Epithelial cell of prostate (primary cell): ENCODE measurements at places on chromosomes 7 and 10.
A peak's percentile ranks its signal among the peaks of the same experiment; 100 is the strongest.

DNA sequence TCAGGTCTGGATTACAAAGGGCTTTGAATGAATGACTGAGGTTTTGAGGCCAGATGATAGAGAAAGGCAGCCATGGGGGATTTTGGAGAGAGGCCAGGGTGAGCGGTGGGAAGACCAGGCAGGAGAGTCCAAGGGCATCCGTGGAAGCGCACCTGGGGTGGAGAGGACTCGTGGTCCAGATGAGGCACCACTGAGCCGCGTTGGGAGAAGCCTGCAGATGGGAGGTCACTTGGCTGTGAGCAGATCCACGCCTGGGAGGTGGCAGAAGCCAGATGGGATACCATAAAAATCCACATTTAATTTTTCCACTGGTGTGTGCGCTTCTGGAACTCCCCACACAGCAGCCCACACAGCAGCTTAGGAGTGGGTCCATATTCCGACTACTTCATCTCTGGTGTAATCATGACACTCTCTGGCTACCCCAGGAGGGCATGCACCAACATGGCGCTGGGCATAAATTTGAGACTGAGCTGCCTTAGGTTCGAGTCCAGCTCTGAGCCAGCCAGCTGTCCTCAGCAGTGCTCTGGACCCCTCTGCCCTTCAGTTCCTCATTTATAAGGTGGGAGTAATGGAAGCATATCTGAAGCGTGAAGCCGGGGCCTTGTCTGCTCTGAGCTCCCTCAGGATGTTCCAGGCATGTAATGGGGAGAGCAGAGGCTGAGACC is 90.2 kb upstream of the FAM20C start:
- no peak for DNase-seq

GRCh38 chr10:34699904-34700517 is 115.1 kb downstream of the PARD3 start:
- DNase-seq = no peak

- DNase-seq = no peak
These were observed 994 bp downstream of the SLC25A28 start for GRCh38 chr10:99619090-99619800.

DNA sequence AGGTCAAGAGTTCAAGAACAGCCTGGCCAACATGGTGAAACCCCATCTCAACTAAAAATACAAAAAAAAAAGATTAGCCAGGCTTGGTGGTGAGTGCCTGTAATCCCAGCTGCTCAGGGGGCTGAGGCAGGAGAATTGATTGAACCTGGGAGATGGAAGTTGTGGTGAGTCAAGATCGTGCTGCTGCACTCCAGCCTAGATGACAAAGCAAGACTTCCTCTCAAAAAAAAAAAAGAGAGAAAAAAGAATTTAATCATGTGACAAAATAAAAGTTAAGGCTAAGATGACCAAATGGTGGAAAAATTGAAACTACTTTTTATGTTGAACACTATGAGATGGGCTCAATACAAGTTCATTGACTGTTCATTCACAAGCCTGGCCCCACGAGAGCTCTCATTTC is 141.1 kb upstream of the WDR11 start:
- DNase-seq = no peak

GRCh38 chr7:50411332-50411731 is 38.8 kb downstream of the FIGNL1 start:
- no peak for DNase-seq

DNA sequence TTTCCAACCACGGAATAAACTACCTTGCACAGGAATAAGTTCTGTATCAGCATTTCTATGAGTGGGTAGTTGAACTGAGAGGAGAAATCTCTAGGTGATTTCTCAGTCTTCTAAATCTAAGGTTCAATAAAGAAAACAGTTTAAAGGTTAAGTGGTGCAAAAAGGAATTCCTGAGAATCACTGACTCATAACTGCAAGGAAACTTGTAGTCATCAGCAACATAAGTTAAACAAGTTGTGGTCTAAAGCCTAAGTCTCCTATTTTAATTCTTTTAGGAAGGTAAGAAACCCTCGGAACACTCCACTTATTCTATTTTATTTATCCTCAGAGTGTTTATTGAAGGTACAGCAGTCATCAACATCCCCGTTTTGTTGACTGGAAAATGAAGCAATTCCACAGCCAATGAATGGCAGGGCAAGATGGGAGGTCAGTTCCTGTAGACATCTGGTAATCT is 92.4 kb upstream of the PIK3CG start:
- DNase-seq = no peak

DNA sequence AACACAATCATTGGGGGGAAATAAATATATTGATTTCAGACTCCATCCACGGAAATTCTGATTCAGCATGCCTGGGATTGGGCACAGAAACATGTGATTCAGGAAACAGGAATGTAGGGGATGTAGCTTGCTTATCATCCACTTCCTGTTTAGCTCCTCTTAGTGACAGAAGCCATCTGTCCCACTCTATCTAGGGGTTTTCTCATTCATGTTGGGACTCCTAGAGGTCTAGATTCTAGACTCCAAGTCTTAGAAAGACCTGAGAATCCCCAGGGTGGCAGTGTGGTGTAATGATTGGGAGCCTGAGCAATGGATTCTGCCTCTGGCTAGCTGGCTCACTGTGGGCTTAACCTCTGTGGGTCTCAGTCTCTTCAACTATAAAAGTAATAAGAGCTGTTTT is 67.9 kb downstream of the CDK1 start:
- DNase-seq = no peak

DNA sequence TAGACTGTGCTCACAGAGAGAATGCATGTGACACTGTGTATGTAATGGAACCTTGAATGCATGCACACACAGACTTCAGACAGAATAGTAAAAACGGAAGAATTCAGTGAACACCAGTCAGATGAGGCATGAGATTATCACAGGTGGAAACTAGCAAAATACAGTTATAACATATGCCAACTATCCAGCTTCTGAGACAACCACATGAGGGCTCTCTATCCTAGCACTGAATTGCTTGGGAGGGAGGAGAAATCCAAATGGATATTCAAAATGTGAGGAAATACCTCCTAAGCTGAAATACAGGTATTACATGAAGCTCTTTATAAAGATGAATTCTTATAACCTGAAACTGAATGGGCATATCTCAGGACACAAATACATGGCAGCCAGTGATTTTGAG is 30.6 kb downstream of the GARS1 start:
- DNase-seq = no peak

- DNase-seq = no peak
These were observed 132.5 kb upstream of the UNC5B start for GRCh38 chr10:71079761-71080380.

DNA sequence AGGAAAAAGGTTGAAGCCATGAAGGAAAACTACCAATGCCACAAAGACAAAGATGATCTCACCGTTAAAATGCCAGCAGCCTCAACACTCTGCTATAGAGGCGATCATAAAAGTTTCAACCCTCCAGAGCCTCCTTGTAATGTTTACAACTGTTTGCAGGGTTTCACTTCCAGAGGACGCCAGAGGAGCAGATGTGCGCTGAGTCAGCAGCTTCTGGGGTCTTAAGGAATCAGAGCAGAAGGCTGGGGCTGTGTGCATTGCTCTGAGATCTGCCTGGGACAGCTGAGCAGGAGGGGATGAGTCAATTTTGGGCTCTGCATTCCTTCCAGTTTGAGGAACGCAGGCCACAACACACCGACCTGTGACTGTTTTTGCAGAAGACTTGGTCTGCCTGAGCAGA is 98.3 kb downstream of the TMEM130 start:
- no peak for DNase-seq

GRCh38 chr10:22631185-22631584 is 83.2 kb downstream of the PIP4K2A start:
- no peak for DNase-seq

DNA sequence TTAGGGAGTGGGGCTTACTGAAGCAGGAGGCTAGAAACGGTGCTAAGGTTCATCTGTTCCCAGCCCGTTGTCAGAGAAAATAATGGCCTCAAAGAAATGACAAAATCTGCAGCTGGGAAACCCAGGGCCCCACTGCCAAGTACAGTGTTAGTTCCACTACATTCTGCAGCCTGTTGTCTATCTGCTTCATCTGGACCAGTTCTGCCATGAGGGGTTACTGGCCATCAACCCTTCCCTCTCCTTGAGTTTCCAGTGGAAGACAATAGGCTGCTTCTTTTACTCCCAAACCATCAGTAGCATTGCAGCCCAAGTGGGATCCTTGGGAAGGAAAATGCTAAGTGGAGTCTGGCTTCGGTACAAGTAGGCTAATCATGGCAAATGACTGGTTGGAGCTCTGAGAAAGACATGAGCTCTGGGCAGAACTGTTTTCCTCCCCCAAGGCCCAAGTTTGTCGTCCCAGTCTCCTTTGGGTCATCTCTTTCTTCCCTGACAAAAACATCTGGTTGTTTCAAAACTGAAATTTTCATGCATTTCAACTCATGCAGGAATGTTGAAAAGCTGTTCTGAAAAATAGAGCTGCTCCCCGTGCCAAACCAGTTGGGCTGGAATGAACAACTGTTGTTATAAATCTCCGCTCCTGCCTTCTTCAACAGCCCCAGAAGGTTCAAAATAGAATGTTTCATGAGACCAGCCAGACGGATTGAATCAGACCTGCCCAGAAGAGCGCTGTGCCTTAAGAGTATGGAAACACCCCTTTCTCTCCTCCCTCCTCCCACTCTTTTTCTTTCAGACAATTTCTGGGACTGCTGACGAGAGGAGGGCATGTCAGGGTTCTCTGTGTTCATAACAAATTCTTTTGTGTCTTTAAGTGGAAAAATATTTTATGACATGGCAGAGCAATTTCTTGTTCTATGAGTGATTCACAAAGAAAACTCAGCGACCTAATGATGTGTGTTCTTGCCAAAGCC is 116.6 kb downstream of the RAB18 start:
- DNase-seq = no peak

DNA sequence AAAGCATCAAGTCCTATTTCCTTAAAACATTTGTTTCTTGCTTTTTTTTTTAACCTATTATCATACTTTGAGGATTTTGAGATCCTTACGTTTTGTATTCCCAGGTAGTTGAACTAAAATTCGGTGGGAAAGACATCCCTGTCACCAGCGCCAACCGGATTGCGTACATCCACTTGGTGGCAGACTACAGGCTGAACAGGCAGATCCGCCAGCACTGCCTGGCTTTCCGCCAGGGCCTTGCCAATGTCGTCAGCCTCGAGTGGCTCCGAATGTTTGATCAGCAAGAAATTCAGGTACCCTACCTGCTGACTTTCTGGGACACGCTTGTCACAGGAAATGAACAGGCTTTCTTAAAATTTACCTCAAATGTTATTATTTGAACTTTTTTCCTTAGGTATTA is 83.0 kb upstream of the DNAJB6 start:
- no peak for DNase-seq

- DNase-seq = no peak
These were observed 78.4 kb downstream of the SLC16A9 start for GRCh38 chr10:59631237-59631636.

GRCh38 chr10:70418229-70418628 is 14.3 kb downstream of the EIF4EBP2 start:
- no peak for DNase-seq

GRCh38 chr7:125651823-125652528 is 722.4 kb upstream of the POT1 start:
- DNase-seq = no peak

DNA sequence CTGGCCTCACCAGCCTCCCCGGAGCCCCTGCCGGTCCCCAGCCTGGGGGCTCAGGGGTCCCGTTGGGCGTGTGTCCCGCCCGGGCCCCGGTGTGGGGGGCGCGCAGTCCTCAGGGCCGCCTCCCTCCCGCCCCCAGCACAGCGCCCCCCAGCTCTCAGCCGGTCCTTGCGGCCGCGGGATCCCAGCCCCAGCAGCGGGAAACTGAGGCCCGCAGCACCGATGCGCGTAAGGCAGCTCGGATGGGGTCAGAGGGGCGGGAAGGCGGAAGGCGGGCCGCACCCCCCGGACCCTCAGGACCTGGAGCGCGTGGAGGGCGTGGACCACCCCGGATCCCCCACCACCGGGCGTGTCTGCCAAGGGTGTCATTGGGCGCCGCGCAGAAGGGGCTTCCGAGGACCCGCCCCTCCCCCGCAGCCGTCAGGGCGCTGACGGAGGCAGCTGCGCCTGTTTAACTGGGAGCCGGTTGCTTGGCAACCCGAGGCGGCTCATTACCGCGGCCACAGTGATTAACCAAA is 14.9 kb downstream of the UNCX start:
- no peak for DNase-seq

DNA sequence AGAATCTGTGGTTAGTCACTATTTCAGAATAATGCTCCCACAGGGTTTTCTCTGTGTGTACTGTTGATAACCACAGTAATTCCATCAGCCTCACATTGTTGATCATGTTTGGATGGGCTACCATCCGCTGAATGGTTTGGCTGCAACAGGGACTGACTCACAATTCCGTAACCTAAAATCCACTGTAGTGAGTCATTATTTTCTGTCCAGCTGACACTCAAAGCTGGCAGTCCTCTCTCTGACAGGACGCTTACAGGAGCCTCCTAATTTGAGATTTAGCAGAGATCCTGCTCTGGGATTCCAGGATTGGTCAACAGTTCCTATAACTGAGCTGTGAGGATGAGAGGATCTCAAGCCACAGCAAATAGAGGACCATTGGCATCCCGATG is 32.7 kb downstream of the VWA2 start:
- DNase-seq = peak; percentile 91

DNA sequence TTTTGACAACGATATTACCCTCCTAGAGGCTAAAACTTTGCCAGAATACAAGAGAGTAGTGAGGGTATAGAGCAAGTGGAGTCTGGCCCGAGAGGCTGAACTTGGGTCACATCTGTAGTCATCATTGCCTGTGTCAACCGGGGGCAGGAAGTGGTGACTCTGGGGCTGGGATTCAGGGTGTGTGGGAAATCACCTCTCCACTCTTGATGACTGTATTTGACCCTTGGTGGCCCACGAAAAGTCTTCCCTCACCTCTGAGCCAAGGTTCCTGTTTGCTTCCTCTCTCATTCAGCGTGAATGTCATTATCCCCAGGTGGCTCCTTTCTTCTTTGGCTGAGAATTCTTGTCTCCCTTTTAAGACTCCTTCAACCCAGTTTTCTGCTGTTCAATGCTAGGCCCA is 240.4 kb downstream of the ABCA13 start:
- no peak for DNase-seq

DNA sequence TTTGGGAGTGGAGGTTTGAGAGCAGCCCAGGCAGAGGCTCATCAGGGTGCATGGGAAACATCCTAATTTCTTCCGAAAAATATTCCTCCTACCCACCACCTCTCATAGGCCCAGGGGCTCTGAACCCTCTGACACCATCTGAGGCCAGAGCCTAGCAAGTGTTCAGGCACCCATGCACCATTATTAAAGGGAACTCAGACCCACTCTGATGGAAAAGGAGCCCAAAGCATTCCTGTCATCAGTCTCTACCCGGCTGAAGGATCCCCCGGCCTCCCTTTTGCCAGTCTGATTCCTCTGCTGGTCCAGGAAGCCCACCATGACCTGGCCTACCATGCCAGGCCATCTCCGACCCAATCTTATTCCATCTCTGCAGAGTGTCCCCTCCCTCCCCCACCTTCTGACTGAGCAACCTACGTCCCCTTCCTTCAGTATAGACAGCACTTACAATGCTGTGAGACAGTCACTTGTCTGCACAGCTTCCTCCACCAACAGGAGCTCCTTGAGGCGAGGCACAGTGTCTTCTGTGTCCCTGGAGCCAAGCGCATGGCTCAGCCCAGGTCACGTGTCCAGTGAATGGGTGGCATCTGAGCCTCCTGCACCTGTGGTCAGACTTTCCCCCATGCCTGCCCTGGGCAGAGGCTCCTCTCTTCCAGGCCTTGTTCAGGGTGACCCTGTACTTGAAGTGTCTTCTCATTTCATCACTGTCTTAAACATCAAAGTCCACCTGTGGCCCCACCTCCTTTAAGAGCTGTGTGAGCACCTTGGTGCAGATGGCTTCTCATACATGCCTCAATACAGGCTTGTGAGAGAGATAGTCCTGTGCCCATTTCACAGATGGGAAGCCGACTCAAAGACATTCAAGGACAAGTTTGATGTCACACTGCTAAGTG is 889 bp upstream of the GPR15LG start:
- no peak for DNase-seq
